ENCODE measurements at places on chromosomes 13 and 19. TPM values are rescaled to one million over a fixed set of nuclear protein-coding genes. Genes with fewer than 3 reads are reported as not detected.

MCEMP1 gene
- total RNA-seq: not detected

PGLYRP2 gene
- not detected for total RNA-seq

RUBCNL gene
- total RNA-seq: 0.30 TPM

ZNF382 gene
- 8.6 TPM for total RNA-seq

LONP1 gene
- total RNA-seq: 180 TPM

NALCN gene
- total RNA-seq: 27.0 TPM

PDE4A gene
- 6.2 TPM for total RNA-seq

PRR22 gene
- total RNA-seq: 0.18 TPM

CEACAM20 gene
- total RNA-seq: not detected

MIR17HG gene
- total RNA-seq: 7.1 TPM

TEX101 gene
- not detected for total RNA-seq

SHANK1 gene
- total RNA-seq: 6.8 TPM

ZNF813 gene
- total RNA-seq: 4.5 TPM

KIR2DL4 gene
- not detected for total RNA-seq

PPM1N gene
- 0.46 TPM for total RNA-seq

RLN3 gene
- not detected for total RNA-seq

Measured in smooth muscle cell of the umbilical artery (primary cell).